GM10248 (cell line): ENCODE measurements at places on chromosomes 1 and 21.

- no peak for DNase-seq
Observed at GRCh38 chr1:115364046-115364779, 26.2 kb upstream of the NGF start.

DNA sequence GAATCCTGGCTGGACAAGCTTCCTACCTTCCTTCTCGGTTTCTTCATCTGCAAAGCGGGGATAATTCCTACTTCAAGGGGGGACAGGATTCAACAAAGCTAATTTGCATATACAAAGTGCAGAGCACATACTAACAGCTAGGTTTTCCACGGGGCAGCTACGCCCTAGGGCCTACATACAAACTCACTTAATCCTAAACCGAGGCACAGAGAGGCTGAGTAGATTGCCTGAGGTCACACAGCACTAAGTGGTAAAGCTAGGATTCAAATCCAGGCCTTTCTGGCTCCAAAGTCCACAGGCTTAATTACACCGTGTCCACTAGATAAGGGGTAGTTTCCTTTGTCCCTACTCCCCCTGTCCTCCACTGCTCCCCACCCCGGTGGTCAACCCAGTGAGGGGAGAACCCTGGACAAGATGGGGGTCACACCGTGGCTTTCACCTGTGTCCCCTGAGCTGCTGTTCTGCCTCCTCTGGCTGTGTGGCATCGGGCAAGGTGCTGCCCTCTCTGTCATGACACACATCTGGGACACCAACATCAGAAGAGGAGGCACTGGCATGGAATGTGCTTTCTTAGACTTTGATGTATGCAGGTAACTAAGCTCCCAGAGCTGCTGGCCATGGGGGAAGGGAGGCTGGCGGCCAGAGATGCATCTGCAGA is 44.5 kb downstream of the TAS1R2 start:
- no peak for DNase-seq

- peak; percentile 89 for DNase-seq
Observed at GRCh38 chr1:36099681-36100341, 11.1 kb downstream of the ADPRS start.

DNA sequence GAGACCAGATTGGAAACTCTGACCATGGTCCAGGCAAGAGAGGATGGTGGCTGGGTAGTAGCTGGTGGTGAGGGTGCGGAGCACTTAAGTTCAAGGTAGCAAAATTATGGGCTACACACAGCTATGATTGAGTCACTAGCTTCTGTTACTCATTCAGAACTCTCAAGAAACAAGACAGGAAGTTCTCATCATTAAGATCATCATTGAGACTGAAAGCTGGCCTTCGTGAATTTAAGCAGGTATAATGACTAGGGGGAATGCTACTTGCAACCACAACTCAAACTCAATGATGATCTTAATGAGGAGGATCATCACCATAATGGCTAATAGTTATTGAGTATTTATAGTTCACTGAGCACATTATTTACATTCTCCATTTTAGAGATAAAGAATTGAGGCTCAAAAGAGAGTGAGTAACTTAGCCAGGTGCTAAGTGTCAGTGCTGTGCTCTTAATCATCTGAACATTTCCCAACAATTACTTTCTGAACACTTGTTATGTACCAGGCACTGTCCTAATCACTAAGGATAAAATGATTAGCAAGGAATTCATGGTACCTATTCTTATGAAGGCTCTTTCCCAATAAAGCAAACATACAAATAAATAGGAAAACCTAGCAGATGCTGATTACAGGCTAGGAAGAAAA is 286.3 kb upstream of the C1orf105 start:
- no peak for DNase-seq

DNA sequence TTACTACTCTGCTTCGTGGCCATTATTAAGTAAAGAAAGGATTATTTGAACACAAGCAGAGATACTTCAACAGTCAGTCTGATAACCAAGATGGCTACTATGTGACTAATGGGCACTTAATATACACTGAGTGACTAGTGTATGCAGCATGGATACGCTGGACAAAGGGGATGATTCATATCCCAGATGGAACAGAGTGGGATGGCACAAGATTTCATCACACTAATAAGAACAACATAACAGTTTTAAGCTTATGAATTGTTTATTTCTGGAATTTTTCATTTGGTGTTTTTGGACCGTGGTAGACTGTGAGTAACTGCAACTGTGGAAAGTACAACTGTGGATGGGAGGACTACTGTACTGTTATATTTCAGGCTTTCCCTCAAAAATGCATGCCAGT is 9.4 kb downstream of the ZCCHC17 start:
- no peak for DNase-seq

DNA sequence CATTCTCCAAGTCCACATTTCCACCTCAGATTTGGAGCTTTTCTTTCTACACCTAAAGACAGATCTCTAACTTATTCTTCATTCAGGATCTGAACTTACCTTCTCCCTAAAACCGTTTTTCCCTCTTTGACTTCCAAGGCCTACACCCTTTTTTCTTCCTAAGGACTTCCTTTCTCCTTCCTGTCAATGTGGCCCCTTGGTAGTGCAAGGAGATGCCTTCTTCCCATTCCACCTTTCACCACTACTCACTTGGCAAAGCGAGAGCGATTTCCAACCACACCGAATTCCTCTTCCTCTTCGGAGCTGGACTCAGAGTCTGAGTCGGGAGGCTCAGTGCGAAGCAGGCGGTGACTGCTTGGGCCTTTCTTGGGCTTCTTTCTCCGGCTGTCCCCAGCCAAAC is 1.3 kb downstream of the EFCAB14 start:
- DNase-seq: no peak

- DNase-seq: no peak
Observed at GRCh38 chr1:109371341-109371739, 26.4 kb downstream of the SORT1 start.

- DNase-seq: peak; percentile 18
Observed at GRCh38 chr1:192810253-192810880, 1.5 kb downstream of the RGS2 start.

GRCh38 chr1:181033799-181034451 is at the start of gene MR1:
Gene MR1 (plus strand): TSS chr1:181033983. CDS start chr1:181034008, 25 bp downstream.
- DNase-seq: peak; percentile 86

DNA sequence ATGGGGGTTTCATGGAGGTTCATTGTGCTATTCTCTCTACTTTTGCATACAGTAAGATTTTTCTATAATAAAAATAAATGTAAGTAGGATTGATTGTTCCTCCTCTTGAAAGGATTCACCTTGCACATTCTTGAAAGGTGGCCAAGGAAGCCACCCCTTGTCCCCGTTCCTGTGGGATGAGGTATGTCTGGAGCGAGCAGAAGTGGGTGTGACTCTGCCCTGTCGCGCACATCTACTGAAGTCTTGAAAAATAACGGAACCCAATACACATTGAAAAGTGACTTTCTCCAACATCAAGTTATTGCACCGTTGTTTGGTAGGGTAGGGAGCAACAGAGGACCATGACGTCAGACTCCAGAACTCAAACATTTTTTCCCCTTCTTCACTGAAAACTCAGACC is 46.8 kb upstream of the USP1 start:
- no peak for DNase-seq

DNA sequence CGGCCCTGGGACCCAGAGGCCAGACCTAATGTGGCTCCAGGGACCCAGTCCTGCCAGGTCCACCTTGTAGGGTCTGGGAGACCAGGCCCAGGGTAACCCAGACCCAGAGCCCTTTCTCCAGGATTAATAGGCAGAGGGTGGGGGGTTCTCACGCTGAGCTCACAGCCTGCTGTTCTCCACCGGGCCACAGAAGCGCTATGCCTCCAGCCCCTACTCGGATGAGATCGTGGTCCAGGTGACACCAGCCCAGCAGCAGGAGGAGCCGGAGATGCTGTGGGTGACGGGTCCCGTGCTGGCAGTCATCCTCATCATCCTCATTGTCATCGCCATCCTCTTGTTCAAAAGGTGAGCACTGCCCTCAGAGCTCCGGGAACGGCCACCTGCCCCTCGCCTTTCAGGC is 43.3 kb upstream of the KDM4A start:
- no peak for DNase-seq

DNA sequence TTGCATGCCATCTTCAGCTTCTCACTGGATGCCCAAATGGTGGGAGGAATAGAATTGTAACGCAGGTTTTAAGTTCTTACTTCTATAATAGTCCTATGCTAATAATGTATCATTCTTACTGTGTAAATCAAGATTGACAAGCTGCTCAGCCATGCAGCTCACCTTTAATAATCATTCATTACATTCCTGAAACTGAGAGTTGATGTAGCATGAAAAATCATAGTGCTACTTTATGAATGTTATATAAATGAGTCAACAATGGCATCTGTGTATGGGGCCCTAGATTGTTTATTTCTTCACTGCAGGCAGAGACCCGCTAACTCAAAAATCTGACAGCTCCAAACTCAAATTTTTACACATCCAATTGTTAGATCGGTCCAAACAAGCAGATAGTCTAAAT is 34.4 kb downstream of the FH start:
- DNase-seq: peak; percentile 15

DNA sequence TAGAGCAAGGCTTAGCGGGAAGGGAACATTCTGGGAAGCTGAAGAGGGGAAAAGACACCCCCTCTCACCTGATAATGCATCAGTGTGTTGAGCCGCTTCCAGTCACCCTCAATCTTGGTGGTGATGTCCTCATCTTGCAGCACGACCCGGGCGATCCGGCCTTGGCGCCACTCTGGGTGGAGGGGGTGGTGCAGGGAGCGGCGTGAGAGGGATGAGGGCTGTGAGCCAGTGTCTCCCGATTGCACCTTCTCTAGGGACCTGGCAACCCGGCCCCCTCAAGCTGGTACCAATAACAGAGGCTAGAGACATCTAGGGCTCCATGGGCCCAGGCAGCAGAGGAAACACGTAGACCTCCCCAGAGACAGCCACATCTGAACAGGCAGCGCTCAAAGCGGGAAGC is 127.4 kb upstream of the CD34 start:
- no peak for DNase-seq

DNA sequence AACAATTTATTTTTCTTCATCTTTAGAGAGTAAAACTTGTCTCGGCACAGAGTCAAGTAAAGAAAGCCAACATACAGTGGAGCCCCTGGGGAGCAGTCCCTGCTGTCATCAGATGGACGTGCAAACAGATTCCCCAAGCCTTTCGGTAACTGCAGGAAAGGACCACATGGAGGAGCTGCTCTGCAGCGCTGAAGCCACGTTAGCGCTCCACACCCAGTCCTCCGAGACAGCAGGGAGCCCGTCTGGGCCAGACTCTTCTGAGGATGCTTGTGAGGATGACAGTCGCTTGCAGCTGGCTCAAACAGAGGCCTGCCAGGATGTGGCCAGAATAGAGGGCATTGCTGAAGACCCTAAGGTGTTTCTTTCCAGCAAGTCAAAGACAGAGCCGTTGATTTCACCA is 77.1 kb upstream of the SCCPDH start:
- no peak for DNase-seq
